ENCODE measurements at places on chromosomes 7 and 10.

- no peak for DNase-seq
Measured at GRCh38 chr10:90179696-90180407, 478.5 kb downstream of the KIF20B start.

GRCh38 chr7:128032605-128033235 lies 1.5 kb upstream of the LRRC4 start:
- no peak for DNase-seq

DNA sequence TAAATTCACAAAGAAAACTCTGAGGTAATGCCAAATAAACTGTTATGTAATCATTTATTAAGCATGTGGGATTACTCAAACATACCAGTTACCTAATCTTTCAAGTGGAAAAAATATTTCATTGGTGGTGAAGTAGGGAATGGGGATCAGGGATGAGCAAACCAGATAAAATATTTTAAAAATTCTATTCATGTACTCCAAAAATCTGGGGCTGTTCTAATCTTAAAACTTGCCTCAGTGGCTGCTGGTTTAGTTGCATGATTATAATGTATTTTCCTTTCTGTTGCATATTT lies 19.5 kb downstream of the LMOD2 start:
- DNase-seq: no peak

DNA sequence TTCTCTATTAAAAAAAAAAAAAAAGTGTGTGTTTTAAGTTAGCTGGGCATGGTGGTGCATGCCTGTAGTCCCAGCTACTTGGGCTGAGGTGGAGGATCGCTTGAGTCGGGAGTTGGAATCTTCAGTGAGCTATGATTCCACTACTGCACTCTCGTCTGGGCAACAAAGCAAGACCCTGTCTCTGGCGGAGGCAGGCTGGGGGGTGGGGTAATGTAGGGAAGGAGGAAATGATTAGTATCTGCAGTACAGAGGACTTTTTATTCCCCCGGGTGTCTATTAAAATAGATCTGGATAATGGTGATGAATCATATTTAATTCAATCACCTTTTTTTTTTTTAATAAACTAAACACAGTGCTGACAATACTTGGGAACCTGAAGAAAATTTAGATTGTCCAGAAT lies 6.5 kb downstream of the CBX3 start:
- no peak for DNase-seq

- no peak for DNase-seq
Measured at GRCh38 chr7:89133357-89133756, 337.8 kb upstream of the TEX47 start.

- no peak for DNase-seq
Measured at GRCh38 chr10:127175357-127176110, 20.9 kb downstream of the INSYN2A start.

Data from activated T-helper 1 cell treated with Interleukin-2 at 50 U/mL for 16 hours (primary cell).